Urinary bladder (tissue), 4 donors: ENCODE measurements at places on chromosomes 6 and 20. TPM values are rescaled to one million over a fixed set of nuclear protein-coding genes. Genes with fewer than 3 reads are reported as not detected.

DNA sequence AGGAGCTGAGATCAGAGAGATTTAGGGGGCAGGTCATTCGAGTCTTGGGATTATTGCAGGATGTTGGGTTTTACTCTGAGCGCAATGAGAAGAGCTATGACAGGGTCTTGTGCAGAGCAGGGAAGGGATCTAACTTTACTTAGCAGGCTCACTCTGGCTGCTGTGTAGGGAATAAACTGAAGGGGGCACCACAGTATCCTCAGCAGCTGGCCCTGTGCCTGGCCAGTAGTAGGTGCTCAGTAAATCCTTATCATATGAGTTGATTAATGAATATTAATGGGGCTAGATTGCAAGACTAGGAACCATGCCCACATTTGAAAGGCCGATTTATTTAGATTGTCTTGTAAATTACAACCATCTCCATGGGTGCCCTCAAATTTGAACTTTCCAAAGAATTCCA lies 4.6 kb upstream of the MDGA1 start:
- no peak for DNase-seq

GRCh38 chr6:108594640-108595039 lies 33.9 kb downstream of the FOXO3 start:
- DNase-seq, result no peak

DNA sequence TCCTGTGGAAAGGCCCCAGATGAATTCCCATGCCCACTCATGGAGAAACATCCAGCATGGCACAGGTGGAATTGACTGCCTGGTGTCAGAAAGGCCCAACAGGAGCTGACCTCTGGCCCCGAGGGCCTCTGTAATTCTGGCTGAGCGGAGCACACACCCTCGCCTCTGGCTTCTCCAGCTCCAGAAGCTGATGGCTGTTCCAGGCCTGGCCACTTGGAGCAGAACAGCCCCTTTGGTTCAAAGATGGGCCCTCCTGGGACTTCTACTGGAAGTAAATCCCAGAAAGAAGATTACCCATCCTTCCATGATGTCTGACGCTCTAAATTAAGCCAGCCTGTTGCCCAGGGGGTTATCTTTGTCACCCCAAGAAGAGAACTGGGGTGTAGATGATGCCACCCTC lies 275.1 kb upstream of the CDH4 start:
- no peak for DNase-seq

GRCh38 chr20:19141998-19142397 lies 70.4 kb upstream of the SLC24A3 start:
- no peak for DNase-seq

GRCh38 chr20:1810926-1811620 lies 84.1 kb upstream of the SIRPA start:
- DNase-seq, result no peak

DNA sequence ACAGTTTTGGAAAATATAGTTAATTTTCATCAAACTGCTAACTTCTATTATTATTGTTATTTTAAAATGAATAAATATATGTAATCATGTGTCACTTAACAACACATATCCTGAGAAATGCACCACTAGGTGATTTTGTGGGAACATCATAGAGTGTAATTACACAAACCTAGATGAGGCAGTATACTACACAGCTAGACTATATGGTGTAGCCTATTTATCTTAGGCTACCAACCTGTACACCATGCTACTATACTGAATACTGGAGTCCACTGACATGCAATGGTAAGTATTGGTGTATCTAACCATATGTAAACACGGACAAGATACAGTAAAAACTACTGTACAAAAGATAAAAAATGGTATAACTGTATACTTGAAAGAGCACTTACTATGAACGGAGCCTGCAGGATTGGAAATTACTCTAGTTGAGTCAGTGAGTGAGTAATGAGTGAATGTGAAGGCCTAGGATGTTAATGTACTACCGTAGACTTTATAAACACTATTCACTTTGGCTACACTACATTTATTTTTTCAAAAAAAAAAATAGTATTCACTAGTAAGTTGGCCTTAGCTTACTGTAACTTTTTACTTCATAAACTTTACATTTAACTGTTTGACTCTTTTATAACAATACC lies 72.4 kb downstream of the ASCC3 start:
- no peak for DNase-seq

- DNase-seq, result no peak
Observed at GRCh38 chr6:7727946-7728854, 2.3 kb downstream of the BMP6 start.

DNA sequence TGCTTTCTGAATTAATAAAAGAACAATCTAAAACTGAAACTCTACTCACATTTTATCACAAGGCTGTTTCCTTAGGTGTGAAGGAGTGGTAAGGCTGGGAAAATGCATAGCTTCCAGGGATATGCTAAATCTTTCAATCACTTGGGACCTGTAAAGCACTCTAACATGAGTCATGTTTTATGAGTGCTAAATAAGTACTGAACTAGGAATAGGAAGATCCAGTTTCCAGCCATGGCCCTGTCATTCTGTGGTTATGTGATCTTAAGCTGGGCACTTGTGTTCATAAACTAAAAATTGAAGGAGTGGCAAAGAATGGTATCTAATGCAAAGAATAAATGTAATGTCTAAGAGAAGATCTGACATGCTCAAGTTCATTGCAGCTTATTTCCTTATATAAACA lies 6.1 kb upstream of the TMEM200A start:
- no peak for DNase-seq

DNA sequence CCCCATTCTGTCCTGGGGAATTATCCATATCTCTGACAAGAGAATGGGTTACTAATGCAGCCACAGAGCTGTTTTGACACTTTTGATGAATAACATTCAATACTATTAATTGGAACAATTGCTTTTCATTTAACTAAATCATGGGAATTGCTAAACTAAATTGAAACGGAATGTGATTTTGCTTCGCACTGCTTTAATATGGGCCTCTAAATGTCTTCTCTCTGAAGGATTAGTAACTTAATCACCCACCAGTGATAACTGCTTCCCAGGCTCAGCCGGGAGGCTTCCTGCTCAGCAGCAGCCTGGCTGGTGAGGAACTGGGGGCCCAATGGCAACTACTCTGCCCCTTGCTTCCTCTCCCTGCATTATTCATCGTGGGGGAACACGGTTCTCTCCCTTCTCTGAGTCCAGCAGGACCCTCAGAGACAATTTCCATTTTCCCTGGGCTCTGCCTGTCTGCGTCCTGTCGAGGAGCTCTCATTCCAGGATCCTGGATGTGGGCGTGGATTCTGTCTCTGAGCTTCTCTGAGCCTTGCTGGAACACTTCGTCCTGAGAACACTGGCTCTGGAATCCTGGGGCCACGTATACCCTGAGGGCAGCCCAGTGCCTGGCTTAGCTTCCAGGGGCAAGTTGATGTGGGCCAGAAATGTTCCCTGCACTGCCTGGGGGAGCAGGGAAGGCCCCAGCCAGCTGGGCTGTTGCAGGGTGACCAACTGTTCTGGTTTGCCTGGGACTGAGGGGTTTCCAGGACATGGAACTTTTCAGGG lies 308.9 kb downstream of the DHX35 start:
- no peak for DNase-seq

DNA sequence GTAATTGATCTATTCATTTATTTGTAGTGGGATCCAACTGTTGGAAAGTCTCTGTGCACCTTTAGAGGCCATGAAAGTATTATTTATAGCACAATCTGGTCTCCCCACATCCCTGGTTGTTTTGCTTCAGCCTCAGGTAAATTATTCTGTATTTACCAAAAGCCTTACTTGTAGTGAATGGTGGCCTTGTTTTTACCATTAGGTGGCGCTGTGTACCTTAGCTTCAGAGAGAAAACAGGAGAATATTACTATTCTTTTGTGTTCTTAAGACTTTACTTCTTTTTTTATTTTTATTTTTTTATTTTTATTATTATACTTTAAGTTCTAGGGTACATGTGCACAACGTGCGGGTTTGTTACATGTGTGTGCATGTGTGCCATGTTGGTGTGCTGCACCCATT lies 23.7 kb downstream of the PEX7 start:
- DNase-seq, result no peak

GRCh38 chr6:107866606-107867301 lies 42.6 kb upstream of the SCML4 start:
- no peak for DNase-seq

- no peak for DNase-seq
Observed at GRCh38 chr6:99288668-99289067, 60.8 kb downstream of the FAXC start.

- no peak for DNase-seq
Observed at GRCh38 chr6:25171301-25171700, 107.9 kb upstream of the CARMIL1 start.

- DNase-seq, result no peak
Observed at GRCh38 chr6:92593201-92593600, 826.2 kb downstream of the EPHA7 start.

GRCh38 chr20:50590348-50590664 lies 80.1 kb downstream of the PTPN1 start:
- no peak for DNase-seq

- DNase-seq, result no peak
Observed at GRCh38 chr20:3728354-3728753, 4.1 kb upstream of the HSPA12B start.

- no peak for DNase-seq
Observed at GRCh38 chr6:47729457-47729856, 31.1 kb downstream of the ADGRF4 start.

DNA sequence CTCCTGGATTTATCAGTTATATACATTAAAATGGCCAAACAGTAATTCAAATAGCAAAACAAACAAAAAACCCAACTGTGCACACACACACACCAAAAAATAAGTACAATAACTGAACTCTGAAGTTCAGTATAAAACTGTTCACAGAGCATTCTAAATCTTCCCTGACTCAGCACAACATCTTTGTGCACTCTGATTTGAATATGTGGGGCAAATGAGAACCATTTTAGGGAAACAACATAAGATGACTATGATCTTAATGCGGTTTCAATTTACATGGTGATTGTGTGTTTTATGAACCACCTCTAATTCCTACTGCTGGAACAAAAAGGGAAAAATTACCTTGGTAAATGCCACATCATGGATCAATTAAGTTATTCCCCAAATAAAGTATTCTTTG lies 41.7 kb downstream of the PLAGL1 start:
- DNase-seq, result no peak

DNA sequence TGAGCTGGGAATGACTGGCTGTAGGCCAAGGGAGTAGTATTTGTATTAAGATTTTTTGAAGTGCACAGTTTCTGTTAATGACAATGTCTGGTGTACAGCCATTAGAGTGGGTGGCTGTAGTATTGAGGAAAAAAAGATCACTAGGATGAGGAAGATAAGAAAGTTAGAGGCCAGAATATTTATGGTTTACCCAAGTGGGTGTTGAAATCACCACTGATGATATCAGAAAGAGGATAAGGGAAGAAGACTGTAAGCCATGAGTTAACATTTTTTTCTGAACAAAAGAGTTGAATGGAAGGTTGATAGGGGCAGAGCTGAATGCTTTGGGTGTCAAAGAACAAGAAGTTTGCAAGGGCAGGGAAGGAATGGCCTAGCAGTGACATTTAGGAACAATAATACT lies 104.7 kb downstream of the PRDM13 start:
- DNase-seq, result no peak

- no peak for DNase-seq
Observed at GRCh38 chr6:148704400-148705246, 42.2 kb upstream of the UST start.

DNA sequence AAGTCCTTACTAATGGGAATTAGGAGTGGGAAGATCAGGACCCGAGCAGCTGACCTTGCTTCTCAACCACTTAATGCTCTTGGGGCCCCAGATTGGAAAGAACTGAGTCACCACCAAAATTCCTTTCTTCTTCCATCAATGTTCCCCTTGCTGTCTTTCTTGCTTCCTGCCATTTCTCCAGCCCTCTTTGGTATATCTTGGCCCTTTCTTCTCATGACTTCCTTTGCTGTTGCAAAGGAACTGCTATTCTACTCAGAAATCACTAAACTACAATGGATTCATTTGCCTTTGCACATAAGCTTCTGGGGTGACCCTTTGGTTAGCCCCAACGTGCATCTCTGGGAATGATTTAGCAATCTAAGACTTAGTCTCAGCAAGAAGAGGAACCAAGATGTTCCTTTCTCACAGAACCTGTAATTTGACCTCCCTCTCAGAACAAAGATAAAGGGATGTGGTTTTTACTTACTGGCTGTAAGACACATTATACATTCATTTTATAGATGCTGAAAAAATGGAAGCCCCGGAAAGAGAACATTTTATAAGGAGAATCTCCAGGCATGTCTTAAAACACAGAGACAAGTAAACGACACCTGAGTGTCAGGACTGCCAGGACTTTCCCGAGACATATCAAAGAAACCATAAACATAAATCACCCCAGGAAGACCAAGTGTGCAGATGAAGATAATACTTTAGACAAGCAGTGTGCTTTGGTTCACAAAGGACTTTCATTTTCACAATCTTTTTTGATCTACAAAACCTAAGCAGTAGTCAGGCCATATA lies 99.0 kb upstream of the TNFAIP3 start:
- no peak for DNase-seq

GRCh38 chr6:26020329-26021000 lies 57.9 kb downstream of the TRIM38 start:
- peak; percentile 88 for DNase-seq

- no peak for DNase-seq
Observed at GRCh38 chr20:45904583-45905504, 7.1 kb downstream of the PLTP start.

GRCh38 chr6:68240726-68241125 lies 394.4 kb upstream of the ADGRB3 start:
- no peak for DNase-seq

DNA sequence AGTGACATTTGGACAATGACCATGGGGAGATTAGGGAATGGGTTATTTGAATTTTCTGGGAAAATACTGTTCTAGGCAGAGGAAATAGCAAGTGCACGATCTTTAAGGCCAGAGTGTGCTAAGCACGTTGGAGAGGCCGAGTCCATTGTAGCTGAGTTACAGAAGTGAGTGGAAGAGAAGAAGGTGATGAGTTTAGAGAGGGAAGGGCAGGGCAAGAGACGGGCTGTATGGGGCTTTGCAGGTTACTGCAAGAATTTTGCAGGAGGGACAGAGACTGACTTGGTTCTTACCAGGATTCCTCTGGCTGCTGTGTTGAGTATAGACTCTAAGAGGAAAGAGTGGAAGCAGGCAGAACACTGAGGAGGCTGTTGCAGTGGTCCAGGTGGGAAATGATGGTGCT lies 1.1 kb upstream of the NCOA3 start:
- DNase-seq, result no peak

- DNase-seq, result no peak
Observed at GRCh38 chr20:17502105-17502504, 29.1 kb downstream of the BFSP1 start.

The HTR1B gene
- total RNA-seq, result 0.79 TPM

The TRAPPC3L gene
- total RNA-seq, result 0.42 TPM

The FLRT3 gene
- 53.7 TPM for total RNA-seq

The DYNLRB1 gene
- total RNA-seq, result 36.2 TPM

The HLA-DOA gene
- total RNA-seq, result 2.7 TPM

The GPSM3 gene
- total RNA-seq, result 2.2 TPM

The TUBB2B gene
- 55.6 TPM for total RNA-seq

The SDC4 gene
- 28.9 TPM for total RNA-seq

The LAMA2 gene
- 190 TPM for total RNA-seq

The BTN1A1 gene
- total RNA-seq, result 0.16 TPM

The FOXQ1 gene
- total RNA-seq, result 10.8 TPM

The GPX5 gene
- not detected for total RNA-seq
